ENCODE measurements at places on chromosomes 13 and 19.

GRCh38 chr13:97127842-97128241 lies 94.3 kb upstream of the MBNL2 start:
- no peak for DNase-seq

- DNase-seq = no peak
Observed at GRCh38 chr19:55092423-55093318, 17.0 kb downstream of the EPS8L1 start.

DNA sequence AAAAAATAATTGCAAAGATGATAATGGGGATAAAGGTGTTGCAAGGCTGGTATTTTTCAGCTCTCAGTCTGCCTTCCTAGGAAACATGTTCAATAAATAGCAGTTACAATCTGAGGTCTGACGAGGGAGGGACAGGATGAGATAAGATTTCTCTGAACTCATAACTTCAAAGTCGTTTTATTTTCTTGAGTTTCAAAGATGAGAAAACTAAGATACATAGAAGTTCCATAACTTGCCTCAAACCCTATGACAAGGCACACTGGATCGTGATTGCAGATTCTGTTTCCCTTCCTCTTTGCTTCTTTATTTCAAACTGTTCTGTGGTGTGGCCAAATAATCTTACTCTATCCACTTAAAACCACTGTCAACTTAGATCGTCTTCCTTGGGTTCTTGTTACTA lies 327.2 kb downstream of the GPC5 start:
- no peak for DNase-seq

DNA sequence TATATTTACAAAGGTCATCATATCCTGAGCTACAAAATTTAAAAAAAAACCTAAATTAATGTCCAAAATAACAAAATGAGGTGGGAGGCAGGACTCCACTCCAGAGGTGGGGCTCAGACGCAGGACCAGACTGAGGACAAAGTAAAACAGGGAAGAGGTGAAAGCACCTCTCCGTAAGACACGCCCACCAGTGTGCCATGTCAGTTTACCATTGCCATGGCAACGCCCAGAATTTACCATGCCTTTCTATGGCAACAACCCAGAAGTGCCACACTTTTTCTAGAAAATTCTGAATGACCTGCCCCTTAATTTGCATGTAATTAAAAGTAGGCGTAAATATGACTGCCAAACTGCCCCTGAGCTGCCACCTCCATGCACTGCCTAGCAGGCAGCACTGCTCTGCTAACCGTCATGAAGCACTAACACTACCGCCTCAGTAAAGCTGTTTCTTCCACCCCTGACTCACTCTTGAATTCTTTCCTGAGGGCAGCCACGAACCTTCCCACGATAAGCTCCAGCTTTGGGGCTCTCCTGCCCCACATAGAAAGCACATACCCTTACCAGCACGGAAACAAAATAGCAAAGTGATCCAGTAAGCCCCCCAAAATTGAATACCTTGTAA lies 22.3 kb upstream of the PDCD5 start:
- DNase-seq = no peak

DNA sequence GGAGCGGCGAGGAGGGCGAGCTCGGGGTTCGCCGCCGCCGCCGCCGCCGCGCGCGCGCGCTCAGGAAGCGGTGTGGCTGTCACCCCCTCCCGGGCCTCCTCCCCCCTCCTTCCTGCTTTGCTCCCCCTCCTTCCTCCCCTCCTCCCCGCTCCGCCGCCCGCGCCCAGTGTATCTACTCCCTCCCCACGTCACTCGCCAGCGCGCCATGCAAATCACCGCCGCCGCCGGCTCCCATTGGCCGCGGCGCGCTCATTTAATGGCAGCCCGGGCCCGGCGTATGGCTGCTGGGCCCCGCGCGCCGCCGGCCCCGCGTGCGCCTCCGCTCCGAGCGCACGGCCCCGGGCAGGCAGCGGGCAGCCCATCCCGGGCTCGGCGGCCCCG lies 335 bp upstream of the SOX1 start:
- DNase-seq = peak; percentile 80

GRCh38 chr13:66508153-66508909 lies 721.8 kb downstream of the PCDH9 start:
- DNase-seq = no peak

- no peak for DNase-seq
Observed at GRCh38 chr13:110944968-110945927, 30.4 kb upstream of the ANKRD10 start.

DNA sequence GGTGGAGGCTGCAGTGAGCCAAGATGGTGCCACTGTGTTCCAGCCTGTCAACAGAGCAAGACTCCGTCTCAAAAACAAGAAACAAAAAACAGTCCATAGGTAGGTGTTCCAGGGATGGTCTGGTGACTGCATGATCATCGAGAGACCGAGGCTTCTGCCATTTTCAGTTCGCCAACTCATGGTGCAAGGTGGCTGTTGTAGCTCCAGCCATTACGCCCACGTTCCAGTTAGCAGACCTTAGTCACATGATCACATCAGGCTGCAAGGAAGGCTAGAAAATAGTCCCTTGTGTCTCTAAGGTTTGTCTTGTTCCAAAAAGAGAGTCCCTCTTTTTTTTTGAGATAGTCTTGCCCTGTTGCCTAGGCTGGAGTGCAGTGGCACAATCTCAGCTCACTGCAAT lies 3.1 kb upstream of the CLASRP start:
- no peak for DNase-seq

GRCh38 chr13:91368676-91369440 lies 21.4 kb downstream of the MIR17HG start:
- DNase-seq = no peak

GRCh38 chr13:73492811-73493210 lies 434.0 kb downstream of the KLF5 start:
- no peak for DNase-seq

- DNase-seq = peak; percentile 16
Observed at GRCh38 chr19:33558856-33559255, 37.3 kb upstream of the PEPD start.

DNA sequence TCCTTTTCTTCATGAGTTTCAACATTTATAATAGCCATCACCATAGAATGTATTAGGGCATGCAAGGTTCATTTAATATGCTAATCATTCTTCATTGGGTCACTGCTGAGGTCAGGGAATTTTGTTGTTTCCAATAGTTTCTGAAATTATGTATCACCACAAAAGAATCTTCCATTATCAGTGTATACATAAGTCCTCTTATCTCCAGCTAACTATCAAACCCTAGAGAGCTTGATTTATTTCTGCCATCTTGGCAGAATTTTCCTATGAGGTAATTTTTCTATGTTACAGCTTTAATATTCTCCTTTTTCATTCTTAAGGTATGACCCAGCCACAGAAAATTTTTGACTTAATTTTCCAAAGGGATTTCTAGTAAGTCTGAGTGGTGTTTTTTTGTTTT lies 415.0 kb upstream of the SLITRK1 start:
- no peak for DNase-seq

DNA sequence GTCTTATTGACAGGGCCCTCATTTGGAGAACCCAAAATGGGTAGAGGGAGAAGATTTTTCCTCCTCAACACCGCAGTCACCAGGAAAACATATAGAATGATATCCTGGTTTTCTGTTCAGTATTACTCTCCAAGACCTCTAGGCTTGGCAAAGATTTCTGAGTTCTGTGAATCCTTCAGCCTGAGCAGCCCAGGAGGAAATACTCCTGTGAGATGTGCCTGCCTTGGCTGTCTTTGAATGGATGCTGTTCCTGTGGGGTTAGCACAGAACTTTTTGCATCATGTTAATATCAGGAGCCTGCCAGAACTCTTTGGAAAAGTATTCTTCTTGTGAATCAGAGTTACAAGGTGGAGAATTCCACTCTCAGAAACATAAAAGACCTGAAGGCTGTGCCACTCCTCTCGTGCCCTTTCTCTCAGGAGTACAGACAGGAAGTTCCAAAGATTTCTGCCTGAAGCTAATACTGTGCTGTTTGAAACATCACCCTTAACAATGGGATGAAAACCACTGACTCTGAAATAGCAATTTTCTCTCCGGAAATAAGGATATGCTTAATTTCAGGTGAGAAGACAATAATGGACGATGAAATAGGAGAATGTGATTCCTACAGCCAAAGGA lies 520.1 kb upstream of the NBEA start:
- DNase-seq = no peak

DNA sequence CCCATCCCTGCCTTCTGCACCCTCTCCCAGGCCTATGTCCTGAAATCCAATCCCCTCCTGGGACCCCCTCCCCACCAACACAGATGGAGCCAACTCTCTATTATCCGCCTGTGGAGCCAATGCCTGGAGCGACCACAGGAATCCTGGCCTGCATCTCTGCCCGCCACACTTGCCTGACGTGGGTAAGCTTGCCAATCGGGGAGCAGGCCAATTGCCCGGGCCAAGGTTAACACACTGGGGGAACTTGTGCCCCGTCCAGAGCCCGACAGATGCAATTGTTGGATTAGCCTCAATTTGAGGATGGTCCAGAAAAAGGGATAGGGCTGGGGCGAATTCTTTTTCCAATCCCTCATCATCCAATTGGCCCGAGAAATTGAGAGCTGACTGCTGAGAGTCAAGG lies 5.9 kb downstream of the WIZ start:
- DNase-seq = no peak

- no peak for DNase-seq
Observed at GRCh38 chr13:101747039-101747438, 294.6 kb downstream of the ITGBL1 start.

GRCh38 chr19:37095859-37096258 lies 17.6 kb downstream of the ZNF420 start:
- no peak for DNase-seq

DNA sequence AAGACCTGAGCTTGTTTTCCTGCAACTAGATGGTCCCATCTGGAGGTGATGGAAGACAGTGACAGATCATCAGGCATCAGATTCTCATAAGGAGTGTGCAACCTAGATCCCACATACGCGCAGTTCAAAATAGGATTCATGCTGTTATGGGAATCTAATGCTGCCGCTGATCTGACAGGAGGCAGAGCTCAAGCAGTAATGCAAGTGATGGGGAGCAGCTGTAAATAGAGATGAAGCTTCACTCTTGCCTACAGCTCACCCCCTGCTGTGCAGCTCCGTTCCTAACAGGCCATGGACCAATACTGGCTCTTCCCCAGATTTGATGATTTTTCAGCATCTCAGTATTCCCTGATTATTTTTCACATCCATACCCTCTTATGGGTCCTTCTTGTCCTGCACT lies 208.4 kb upstream of the RXFP2 start:
- no peak for DNase-seq

- DNase-seq = peak; percentile 27
Observed at GRCh38 chr19:2150794-2151338, 500 bp downstream of the AP3D1 start.

DNA sequence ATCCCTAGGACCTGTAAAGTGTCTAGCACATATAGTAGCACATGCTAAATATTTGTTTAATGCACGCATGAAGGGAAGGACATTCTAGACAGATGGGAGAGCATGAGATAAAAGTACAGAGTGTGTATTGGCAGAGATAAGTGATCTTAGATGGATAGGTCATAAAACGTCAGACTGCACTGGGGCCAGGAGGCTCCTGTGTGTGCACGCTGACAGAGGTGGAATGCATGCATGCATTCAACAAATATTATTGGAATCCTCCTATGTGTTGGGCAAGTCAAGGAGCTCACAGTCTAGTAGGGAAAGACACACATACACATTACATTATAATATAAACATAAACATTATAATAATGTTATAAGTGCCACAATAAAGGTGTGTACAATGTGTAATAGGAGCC lies 73.3 kb downstream of the FGF9 start:
- DNase-seq = no peak

DNA sequence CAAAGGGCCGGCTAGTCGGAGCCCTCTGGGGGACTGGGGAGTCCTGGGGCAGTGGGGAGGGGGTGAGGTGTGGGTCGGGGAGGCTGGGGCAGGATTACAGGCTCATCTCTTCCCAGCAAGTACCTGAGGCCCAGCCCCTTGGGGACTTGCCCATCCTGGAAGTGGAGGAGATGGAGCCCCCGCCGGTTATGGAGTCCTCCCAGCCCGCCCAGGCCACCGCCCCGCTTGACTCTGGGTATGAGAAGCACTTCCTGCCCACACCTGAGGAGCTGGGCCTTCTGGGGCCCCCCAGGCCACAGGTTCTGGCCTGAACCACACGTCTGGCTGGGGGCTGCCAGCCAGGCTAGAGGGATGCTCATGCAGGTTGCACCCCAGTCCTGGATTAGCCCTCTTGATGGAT lies 9.9 kb downstream of the PALM3 start:
- no peak for DNase-seq

Measured in Ammon's horn (tissue), 1 donor.